ENCODE measurements at places on chromosomes 4 and X. TPM values are rescaled to one million over a fixed set of nuclear protein-coding genes. Genes with fewer than 3 reads are reported as not detected.

Gene EGF
- 4.2 TPM for total RNA-seq

Gene PF4V1
- total RNA-seq = not detected

Gene SPANXD
- not detected for total RNA-seq

Gene ZNF185
- 3.6 TPM for total RNA-seq

Gene TMSB15A
- 32.8 TPM for total RNA-seq

Gene KIAA1210
- not detected for total RNA-seq

Gene SERPINA7
- not detected for total RNA-seq

Gene CXCL10
- total RNA-seq = 0.28 TPM

Data from IMR-90 (cell line).